ENCODE measurements at places on chromosomes 12 and 14.

DNA sequence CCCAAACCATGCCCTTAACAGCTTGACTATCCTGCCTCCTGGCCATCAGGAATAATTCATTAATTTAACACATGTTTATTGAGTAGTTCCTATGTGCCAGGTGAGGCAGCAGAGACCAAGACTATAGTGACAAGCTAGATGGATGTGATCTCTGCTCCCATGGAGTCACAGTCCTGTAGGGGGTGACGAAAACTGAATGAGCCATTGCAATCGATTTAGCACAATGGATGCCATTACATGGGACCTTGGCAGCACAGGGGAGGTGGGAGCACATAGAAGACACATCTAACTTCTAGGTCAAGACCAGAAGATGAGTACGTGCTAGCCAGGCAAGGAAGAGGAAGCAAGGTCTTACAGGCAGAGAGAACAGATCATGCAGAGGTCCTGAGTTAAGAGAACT, 68.7 kb downstream of the NOS1 start:
- DNase-seq: no peak

DNA sequence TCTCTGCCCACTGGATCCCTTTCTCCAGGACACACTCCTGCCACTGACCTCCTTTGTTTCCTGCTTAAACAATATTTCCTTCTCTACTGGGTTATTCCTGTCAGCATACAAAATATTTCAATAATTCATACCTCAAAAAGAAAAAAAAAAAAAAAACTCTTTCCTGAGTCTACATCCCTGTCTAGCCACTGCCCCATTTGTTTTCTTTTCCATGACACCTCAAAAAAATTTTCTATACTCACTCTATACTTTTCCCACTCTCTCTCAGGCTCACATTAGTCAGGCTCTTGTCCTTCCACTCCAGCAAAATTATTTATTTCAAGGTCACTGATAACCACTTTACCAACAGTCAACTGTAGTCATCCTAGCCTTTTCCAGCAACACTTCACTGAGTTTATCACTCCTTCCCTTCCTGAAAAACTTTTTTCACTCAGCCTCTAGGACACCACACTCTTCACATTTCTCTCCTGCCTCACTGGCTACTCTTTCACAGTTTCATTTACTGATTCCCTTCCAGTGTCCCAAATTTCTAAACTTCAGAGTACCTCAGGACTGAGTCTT, 29.4 kb upstream of the GXYLT1 start:
- DNase-seq: no peak

DNA sequence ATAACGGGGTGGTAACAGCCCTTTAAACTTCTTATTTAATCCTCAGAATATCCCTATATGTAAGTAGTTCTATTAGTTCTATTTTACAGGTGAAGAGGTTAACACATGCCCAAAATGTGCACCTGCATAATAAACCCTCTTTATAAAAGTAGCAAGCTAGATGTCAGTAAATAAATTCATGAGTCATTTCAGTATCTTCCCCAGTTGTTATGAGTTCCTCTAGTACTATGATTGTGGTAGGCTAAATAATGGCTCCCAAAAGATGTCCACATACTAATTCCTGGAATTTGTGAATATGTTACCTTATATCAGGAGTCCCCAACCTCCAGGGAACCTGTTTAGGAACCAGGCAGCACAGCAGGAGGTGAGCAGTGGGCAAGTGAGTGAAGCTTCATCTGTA, 106.5 kb downstream of the TMTC3 start:
- DNase-seq: no peak

GRCh38 chr12:110933326-110933974, 13.1 kb upstream of the MYL2 start:
- no peak for DNase-seq

DNA sequence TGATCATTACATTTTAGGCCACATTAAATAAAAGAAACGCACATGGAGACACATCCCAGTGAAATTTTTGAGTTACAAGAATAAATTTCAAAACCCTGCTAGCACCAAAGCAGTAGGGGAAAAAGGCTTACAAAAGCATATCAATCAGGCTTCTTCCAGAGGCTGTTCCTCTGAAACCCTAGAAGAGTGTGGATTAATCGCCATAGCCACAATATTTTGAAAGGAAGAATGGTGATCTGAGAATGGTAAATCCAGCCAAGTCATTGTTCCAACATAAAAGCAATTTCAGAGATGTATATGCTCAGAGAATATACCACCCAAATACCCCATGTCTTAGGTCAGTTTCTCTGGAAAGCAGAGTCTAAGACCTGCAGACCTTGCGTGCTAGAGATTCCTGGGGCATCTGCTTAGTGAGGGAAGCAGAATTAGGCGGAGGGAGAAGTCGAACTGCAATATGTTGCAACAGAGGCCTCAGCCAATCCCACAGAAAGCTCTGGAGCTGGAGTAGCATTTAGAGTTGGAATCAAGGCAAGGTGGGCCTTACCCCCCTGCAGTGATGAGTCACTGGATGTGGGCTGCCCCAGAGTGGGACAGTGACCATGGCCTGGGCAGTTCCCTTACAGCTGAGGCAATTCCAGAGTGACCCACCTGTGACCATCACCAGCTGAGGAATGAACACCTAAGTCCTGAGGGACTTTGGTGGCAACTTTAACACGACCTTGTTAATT, 125.2 kb downstream of the NTF3 start:
- no peak for DNase-seq

Data from T-cell (primary cell).